Germinal center (tissue), 1 donor: ENCODE measurements at places on chromosomes 5 and 9.

DNA sequence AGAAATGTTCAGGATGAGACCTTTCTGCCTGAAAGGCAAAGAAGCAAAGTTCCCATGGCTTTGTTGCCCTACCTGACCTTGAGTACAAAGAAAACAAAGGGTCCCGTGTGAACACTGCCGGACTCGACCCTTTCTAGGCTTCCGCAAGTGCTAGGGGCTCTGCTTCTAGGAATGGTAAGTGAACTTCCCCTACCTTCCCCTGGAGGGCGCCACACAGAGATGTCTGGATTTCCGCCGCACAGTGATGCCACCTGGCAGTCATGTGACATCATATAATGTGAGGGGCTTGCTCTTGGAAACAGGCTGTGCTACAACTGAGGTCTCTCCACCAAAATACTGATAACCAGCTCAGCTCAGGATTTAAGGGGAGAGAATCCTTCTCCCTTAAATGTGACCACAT lies 56.6 kb downstream of the HSD17B3 start:
- no peak for DNase-seq

GRCh38 chr9:76502746-76503145 lies 43.8 kb downstream of the GCNT1 start:
- no peak for DNase-seq

GRCh38 chr5:129379406-129379805 lies 80.7 kb upstream of the ADAMTS19 start:
- DNase-seq: no peak

DNA sequence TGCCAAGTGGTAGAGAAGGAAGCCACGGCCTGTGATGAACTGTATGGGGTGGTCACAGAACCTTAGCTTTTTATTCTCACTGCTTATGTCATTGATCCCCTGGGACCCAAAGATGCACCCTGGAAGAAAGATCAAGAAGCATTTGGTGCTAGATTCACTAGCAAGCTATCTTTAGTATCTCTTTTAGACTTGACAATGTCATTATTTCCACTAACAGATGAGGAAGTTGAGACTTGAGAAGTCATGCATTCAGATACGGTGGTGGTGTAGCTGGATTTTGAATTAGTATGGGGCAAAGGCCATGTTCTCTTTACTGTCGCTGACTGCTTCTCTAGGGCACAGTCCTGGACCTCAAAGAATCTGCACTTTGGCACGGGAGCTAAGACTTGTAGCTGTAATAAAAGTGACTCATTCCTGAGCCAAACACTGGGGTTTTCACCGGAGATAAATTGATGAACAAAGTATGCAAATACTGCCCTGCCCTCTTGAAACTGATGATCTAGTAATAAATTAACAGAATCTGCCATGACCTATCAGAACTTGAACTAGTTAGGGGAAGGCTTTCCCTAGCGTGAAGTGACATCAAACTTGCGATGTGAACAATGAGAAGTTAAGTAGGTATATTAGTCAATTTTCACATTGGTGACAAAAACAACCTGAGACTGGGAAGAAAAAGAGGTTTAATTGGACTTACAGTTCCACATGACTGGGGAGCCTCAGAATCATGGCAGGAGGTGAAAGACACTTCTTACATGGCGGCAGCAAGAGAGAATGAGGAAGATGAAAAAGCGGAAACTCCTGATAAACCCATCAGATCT lies 5.4 kb downstream of the GDA start:
- peak; percentile 67 for DNase-seq

DNA sequence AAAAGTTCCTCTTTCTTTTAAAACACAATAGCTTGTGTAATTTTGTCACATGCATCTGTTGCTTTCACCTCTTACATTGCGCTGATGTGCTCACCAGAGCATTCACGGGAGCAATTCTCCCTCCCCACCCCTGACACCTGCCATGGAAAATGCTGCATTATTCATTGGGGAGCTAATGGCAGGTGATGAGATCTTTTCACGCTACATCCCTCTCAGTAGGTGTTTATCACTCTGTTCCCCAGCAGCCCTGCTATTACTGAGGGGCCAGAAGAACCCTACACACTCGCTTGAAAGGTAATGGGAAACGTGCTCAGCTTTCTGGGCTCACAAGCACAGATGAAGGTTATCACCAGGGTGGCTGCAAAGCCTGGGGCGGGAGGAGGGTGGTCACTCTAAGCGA lies 398.0 kb downstream of the PSAT1 start:
- peak; percentile 36 for DNase-seq

DNA sequence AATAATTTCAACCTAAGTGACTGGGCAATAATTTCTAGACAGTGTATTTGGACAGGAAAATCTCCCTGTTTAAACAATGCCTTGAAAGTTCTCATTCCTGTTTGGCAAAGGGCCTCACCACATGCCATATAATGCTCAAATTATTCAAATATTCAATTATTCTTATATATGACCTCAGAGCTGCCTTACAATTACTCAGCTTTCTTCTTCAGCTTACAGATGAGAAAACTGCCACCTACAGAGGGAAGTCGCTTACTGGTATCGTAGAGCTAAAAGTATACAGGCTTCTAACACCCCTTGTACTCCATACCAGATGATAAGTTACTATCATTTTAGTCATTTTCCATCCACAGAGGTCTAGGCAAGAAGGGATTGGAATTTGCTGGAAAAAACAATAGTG lies 830.3 kb downstream of the BRINP1 start:
- no peak for DNase-seq

DNA sequence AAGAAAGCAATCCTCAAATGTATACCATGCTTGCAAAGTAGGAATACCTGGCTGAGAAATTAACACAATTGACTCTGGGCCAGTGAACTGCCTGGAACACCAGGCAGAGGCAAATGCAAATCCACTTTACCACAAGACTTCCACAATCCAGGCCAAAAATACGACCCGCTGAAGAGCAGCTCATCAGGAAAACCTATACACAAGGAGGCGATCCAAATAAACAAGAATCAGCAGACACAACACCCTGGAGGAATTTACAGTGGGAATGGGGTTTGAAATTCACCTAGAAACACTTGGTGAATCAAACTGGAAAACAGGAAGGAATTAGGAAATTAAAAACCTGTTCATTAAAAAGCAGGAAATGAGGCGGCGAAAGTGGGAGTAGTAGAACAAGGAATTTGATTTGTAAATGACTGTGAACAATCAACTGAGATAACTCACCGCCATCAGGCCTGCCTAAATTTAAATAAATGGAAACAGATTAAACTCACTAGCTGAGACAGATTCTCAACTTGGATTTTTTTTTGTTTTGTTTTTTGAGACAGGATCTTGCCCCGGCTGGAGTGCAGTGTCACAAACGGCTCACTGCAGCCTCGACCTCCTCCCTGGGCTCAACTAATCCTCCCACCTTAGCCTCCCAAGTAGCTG lies 15.9 kb downstream of the CMBL start:
- DNase-seq: no peak

DNA sequence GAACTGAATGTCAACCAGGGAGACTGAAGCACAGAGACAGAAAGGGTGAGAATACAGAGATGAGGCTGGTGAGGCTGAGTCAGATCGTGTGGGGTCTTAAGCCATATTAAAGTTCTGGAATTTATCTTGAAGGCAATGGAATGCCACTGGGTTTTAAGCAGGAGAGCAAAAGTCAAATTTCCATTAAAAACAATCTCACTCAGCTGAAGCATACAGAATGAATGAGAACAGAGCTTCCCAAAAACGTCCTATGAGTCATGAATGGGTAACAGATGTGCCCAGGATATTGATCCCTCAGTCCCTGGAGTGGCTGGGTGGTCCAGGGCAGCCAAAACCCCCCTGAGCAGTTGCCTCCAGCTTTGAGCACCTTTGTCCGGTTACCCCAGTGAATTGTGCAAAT lies 44.9 kb downstream of the PFDN1 start:
- DNase-seq: no peak

GRCh38 chr5:142609142-142609541 lies 76.7 kb downstream of the FGF1 start:
- no peak for DNase-seq

GRCh38 chr5:168066536-168067208 lies 224.8 kb upstream of the WWC1 start:
- DNase-seq: no peak

DNA sequence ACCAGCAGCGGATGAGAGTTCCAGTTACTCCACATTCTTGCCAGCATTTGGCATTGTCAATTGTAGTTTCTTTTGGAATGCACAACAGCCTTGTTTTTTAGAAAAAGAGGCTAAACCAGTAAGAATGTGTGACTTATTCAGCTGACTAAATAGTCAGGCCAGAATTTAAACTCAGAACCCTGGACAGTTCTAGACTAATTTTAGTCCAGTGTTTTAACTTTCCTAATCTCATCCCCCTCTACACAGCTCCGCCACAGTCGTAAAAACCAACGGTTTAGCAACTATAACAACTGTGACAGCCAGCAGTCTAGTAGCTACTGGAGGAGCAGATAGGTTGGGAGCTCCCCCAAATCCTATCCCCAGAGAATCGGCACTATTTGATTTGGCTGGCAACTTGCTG lies 103.7 kb downstream of the FOXD1 start:
- DNase-seq: no peak

DNA sequence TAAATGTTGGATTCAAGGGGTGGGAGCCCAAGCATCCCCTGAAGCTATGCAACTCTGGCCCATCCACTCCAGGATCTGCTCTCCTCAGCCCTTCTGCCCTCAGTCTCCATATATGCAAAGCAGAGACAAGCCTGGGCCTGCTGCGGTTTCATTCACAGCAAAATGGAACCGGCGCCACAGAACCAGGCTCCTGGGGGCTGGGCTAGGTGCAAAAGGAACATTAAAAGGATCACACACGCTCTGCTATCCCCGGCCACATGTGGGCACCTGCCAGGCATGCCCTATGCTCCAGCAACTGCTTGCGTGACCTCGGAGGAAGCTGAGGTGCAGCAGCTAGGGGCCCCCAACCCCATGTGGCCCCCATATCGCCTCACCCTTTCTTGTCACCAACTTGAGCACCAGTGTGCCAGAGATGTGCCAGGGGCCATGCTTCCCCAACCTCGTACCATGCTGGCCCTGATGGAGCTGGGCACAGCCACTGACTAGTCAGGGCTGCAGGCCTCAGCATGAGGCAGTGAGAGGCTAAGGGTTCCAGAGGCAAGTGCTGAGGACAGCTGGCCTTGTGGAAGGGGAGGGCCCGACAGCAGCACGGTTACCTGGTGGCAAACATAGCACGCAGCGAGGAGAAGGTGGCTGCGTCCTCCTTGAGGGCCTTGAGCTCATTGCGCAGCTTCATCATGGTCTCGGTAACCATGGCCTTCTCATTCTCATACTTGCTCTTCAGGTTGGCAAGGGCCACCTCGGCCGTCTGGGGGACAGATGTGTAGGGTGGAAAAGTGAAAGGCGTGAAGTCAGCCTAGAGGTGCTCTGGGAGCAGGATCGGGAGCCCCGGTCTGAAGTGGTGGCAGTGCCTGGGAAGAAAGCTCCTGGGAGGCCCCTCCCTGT lies 47.2 kb downstream of the BICD2 start:
- DNase-seq: peak; percentile 57

- DNase-seq: no peak
Measured at GRCh38 chr5:153402550-153402949, 87.9 kb upstream of the GRIA1 start.

- no peak for DNase-seq
Measured at GRCh38 chr5:28862137-28862859, 1823.9 kb upstream of the CDH9 start.

- DNase-seq: no peak
Measured at GRCh38 chr5:8521991-8522390, 653.0 kb downstream of the MTRR start.

- DNase-seq: no peak
Measured at GRCh38 chr5:125411071-125411743, 664.8 kb upstream of the ZNF608 start.

DNA sequence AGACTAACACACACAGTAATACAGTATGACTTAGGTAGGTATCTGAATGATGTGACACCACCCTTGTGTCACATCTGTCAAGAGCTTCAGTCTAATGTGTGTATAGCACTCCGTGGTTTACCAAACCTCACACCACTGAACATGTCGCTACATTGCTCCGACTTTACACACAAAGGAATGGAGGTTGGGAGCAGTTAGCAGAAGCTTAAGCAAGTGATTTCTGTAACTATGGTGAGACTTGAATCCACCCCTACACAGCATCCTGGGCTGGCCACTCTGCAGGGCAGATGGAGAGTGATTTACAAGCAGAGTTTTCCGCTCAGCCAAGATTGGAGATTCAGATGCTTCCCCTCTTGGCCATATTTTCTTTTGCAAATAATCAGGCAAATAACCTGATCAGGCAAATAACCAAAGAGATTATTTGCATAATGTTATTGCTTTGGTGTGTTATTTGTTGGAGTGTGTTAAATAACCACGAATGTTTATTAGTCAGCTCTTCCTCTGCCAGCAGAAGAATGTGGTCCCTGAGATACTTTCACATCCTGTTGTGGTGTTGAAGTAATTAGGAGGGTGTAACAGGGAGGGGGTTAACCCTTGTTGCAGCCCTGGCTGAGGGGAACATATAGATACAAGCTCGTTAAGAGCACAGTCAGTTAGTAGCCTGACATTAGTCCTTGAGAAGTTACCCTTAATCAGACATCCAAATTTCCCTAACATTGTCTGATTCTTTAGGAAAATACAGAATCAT lies 92.8 kb downstream of the SNX18 start:
- peak; percentile 65 for DNase-seq

DNA sequence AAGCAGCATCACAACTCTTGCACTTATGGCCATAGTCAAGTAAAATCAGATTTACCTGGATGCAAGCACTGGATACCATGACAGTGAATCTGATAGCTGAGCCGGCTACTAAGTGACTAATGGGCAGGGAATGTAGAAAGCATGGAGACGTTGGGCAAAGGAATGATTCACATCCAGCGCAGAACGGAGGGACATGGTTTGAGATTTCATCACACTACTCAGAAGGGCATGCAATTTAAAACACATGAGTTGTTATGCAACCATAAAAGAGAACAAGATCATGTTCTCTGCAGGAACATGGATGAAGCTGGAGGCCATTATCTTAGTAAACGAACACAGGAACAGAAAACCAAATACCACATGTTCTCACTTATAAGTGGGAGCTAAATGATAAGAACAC lies 169.1 kb upstream of the PIK3R1 start:
- no peak for DNase-seq

DNA sequence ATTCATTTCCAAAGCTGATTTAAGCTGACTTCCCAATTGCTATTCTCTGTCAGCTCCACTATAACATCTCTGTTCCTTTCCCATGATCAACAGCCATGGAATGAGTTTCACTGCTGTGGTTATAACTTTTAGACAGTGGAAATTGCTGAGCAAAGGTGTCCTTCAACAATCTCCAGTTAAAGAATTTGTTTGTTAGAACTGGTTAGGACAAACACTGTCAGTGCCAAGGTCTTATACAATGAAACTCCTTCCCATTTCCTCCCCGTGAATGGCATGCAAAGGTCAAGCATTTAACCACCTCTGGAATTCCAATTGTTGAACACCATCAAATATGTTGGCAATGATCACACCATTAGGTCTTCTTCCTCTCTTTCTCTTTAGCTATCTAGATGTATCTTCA lies 45.7 kb upstream of the GHR start:
- DNase-seq: no peak
